Mucosa of gallbladder (tissue), 1 donor: ENCODE measurements at places on chromosomes 6 and 20. TPM values are rescaled to one million over a fixed set of nuclear protein-coding genes. Genes with fewer than 3 reads are reported as not detected.

Gene NKX2-2
- total RNA-seq: not detected

Gene DACT2
- 3.2 TPM for total RNA-seq

Gene MRPS18B
- 45.2 TPM for total RNA-seq

Gene NFKBIL1
- 27.7 TPM for total RNA-seq

Gene MMP24
- total RNA-seq: 1.6 TPM

Gene SAMD10
- 12.7 TPM for total RNA-seq

Gene TCF15
- total RNA-seq: 0.37 TPM

Gene RBBP8NL
- total RNA-seq: 6.2 TPM

Gene POU5F1
- total RNA-seq: 9.7 TPM

Gene MAPK13
- 72.2 TPM for total RNA-seq
